Hepatocyte (in vitro differentiated cells): ENCODE measurements at places on chromosomes 13 and 19. TPM values are rescaled to one million over a fixed set of nuclear protein-coding genes. Genes with fewer than 3 reads are reported as not detected.
A peak's percentile ranks its signal among the peaks of the same experiment; 100 is the strongest.

DNA sequence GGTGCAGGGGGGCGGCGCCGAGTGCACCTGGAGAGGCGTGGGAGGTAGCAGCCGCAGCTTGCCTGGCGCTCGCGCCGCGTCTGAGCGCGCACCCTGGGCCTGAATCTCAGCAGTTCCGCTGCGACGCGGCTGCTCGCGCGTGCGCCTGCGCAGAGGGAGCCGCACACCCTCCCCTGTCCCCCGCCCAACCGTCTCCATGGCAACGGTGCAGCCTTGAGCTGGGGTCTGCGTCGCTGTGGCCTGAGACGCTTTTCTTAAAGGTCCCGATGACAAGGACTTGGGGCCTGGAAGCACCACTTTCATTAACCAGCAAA is at the start of gene PNMA8B:
Gene PNMA8B, minus strand, starts transcription at position 82 of the 314 bp plus-strand sequence. CDS start 402 bp downstream, outside the sequence.
- H3K4me1 ChIP-seq = peaks cover 15% of the 10 kb centered on the region
- peak; percentile 90 for DNase-seq
- peak within 1 kb of the TSS; percentile 26 for H3K4me3 ChIP-seq
- H3K36me3 ChIP-seq = no peaks in the 10 kb centered on the region

- no peak overlapping the region for H3K27ac ChIP-seq
- H3K4me1 ChIP-seq = no peaks in the 10 kb centered on the region
- no peaks in the 10 kb centered on the region for H3K27me3 ChIP-seq
- DNase-seq = no peak
- H3K4me3 ChIP-seq = no peak overlapping the region
Observed at GRCh38 chr19:39727070-39727800, 10.6 kb downstream of the CLC start.

Gene CGB2
- not detected in 2 replicates for total RNA-seq

GRCh38 chr19:6101291-6101825 is 8.9 kb downstream of the RFX2 start:
- no peaks in the 10 kb centered on the region for H3K36me3 ChIP-seq
- H3K4me1 ChIP-seq = peaks cover 5% of the 10 kb centered on the region
- no peak overlapping the region for H3K27ac ChIP-seq
- no peak for DNase-seq

- peak overlapping the region; percentile 28 for H3K27ac ChIP-seq
- DNase-seq = no peak
- H3K4me3 ChIP-seq = no peak overlapping the region
- peaks cover 4% of the 10 kb centered on the region for H3K4me1 ChIP-seq
- H3K27me3 ChIP-seq = no peaks in the 10 kb centered on the region
- no peaks in the 10 kb centered on the region for H3K36me3 ChIP-seq
Observed at GRCh38 chr13:45132369-45133064, 12.2 kb downstream of the GTF2F2 start.

Gene KLK2
- not detected in 2 replicates for total RNA-seq

DNA sequence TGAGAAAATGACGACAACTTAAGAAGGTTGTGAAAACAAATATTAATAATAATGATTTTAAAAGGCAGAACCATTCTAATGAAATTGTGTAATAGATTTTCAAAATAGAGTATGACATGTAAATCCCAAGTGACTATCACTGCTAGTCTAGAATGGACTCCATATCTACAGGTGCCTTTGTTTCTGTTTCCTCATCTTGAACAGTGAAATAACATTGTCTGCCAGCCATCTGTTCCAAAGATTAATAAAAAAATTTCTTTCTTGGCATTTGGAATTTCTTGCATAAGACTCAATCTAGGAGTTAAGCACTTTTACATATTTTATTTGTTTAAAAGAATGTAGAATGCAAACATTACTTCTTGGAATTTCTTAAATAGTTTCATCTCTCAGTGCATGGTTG is 520.1 kb upstream of the ARGLU1 start:
- no peak overlapping the region for H3K4me3 ChIP-seq
- no peaks in the 10 kb centered on the region for H3K36me3 ChIP-seq
- H3K27ac ChIP-seq = no peak overlapping the region
- no peaks in the 10 kb centered on the region for H3K4me1 ChIP-seq
- no peak for DNase-seq

- no peaks in the 10 kb centered on the region for H3K36me3 ChIP-seq
- no peaks in the 10 kb centered on the region for H3K4me1 ChIP-seq
- DNase-seq = no peak
- no peaks in the 10 kb centered on the region for H3K27me3 ChIP-seq
Observed at GRCh38 chr13:63741029-63741813, 2325.6 kb upstream of the PCDH20 start.

- H3K4me3 ChIP-seq = peak overlapping the region; percentile 73
- peak overlapping the region; percentile 87 for H3K27ac ChIP-seq
- peaks cover 5% of the 10 kb centered on the region for H3K4me1 ChIP-seq
- no peaks in the 10 kb centered on the region for H3K27me3 ChIP-seq
Observed at GRCh38 chr19:58229255-58229639, 533 bp downstream of the ZNF544 start.

- DNase-seq = peak; percentile 6
- no peaks in the 10 kb centered on the region for H3K4me1 ChIP-seq
- H3K27me3 ChIP-seq = no peaks in the 10 kb centered on the region
- no peak overlapping the region for H3K4me3 ChIP-seq
- no peaks in the 10 kb centered on the region for H3K36me3 ChIP-seq
Observed at GRCh38 chr13:25329706-25330105, 28.3 kb downstream of the NUP58 start.

Gene RFPL4AL1
- not detected in 2 replicates for total RNA-seq

GRCh38 chr13:63542770-63543169 is 2127.1 kb upstream of the PCDH20 start:
- no peaks in the 10 kb centered on the region for H3K36me3 ChIP-seq
- no peak overlapping the region for H3K27ac ChIP-seq
- H3K27me3 ChIP-seq = no peaks in the 10 kb centered on the region
- no peak for DNase-seq
- H3K4me3 ChIP-seq = no peak overlapping the region

DNA sequence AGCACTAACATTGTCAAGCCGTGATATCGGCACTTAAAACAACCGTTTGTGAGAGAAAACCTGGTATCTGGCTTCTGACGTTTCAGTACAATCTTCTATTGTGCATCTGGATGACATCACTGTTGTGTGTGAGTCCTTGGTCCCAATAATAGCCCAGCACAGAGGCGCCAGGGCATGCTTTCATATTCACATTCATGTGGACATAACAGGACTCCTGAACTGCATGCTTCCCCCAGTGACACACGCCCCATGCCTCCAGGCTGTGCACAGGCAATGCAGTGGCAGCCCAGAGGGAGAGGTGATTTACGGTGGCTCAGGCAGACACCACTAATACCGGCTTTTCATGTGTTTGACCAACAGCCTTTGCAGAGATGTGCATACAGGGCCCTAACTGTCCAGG is 58.1 kb downstream of the MRPL57 start:
- no peaks in the 10 kb centered on the region for H3K27me3 ChIP-seq
- no peaks in the 10 kb centered on the region for H3K4me1 ChIP-seq
- DNase-seq = peak; percentile 18
- no peaks in the 10 kb centered on the region for H3K36me3 ChIP-seq
- no peak overlapping the region for H3K4me3 ChIP-seq
